ENCODE measurements at places on chromosomes 13 and 19.

DNA sequence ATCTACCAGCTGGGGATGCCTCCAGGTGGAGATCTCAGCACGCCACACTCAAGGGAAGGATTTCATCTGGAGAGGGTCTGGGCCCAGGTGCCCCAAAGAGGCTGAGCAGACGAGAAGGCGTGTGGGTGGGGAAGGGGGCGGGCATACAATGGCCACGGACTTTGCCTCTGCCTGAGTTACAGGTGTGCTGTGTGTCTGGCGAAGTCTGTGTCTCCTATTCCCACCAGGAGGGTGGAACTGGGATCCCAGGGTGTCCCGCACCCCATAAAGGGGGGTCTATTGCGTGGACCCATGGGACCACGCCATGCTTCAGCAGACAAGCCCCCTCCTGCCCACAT, 3.6 kb downstream of the TLE2 start:
- DNase-seq = no peak

DNA sequence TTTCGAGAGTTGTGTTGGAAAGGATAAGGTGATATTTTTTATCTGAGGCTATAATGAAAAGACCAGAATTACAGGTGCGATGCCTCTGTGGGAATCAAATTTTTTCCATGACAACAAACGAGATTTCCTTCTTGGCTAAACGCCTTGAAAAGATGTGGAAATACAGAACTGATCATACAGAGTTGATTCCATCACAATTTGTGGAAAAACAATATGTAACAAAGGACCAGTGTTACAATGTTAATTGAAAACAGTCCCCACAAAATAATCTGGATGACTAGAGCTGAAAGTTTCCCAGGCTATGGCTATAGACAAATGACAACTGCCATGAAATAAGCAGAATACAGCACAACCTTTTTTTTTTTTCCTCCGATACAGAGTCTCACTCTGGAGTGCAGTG, 628.9 kb downstream of the DIAPH3 start:
- DNase-seq = no peak

DNA sequence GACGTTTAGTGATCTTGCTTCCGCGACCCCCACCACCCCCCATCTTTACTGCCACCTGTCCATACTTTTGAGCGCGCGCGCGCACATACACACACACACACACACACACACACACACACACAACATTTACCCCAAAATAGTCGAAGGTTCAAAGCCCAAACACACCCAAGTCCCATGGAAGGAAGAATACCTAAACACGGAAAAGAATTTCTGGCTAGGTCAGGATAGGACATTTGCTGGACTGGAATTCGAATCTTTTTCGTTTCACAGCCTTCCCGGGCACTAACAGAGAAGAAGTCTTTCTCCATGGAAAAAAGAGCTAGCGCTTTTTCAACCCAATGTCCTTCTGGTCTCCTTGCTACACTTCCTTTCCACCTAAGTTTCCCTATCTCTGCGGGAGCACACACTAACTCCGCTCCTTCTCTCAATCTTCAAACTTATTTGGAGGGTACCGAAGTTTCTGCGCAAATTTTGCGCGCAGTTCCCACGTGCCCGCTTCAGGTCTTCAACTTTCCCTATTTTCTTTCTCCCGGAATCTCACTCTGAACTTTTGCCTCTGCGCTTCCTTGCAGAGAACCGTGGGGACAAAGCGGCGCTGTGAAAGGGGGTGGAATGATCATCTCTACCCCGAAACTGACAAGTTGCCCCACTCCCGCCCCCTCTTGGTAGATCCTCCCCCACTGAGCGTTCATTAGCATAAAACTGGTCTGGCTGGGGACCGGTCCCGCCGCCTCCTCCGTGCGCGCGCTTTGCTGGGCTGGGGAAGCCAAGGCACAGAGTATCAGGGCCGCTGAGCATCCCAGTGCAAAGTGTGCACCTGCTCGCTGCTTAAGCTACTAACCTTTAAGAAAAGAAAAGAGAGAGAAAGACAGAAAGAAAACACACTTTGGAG, 2.7 kb downstream of the DACH1 start:
- peak; percentile 84 for DNase-seq

DNA sequence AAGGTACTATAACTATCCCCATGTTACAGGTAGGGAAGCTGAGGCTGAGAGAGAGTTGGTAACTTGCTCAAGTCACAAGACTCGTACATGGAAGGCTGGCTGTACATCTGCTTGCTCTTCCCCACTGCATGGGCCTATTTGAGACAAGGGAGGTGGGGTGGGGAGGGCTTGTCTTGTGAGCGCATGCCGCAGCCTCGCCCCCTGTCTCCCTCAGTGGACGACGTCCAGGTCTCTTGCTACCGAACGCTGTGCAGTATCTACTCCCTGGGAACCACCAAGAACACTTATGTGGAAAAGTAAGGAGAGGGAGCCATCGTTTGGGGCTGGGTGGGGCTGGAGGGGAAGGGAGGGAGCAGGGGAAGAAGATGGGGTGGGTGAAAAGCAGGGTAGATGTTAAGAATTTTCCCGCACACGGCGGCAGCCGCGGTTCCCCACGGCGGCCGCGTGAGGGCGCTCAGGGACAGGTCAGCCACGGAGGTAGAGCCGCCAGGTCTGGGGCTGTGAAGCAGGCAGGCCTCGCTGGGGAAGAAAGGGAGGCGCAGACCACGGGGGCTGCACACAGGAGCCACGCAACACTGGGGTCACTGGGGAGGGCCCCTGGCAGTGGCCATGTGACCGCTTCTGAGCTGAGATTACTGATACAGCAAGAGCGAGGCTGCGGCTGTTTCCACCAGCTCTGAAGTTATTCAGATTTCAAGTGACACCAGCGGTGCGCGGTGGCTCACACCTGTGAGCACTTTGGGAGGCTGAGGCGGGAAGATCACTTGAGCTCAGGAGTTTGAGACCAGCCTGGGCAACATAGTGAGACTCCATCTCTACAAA, 81.5 kb downstream of the RYR1 start:
- peak; percentile 46 for DNase-seq

DNA sequence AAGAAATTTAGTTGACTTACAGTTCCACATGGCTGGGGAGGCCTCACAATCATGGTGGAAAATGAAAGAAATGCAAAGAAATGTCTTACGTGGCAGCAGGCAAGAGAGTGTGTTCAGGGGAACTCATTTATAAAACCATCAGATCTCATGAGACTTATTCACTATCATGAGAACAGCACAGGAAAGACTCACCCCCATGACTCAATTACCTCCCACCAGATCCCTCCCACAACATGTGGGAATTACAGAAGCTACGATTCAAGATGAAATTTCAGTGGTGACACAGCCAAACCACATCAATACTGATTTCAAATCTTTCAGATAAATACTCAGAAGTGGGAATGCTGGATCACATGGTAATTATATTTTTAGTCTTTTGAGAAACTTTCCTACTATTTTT, 1357.9 kb downstream of the SLITRK5 start:
- no peak for DNase-seq

DNA sequence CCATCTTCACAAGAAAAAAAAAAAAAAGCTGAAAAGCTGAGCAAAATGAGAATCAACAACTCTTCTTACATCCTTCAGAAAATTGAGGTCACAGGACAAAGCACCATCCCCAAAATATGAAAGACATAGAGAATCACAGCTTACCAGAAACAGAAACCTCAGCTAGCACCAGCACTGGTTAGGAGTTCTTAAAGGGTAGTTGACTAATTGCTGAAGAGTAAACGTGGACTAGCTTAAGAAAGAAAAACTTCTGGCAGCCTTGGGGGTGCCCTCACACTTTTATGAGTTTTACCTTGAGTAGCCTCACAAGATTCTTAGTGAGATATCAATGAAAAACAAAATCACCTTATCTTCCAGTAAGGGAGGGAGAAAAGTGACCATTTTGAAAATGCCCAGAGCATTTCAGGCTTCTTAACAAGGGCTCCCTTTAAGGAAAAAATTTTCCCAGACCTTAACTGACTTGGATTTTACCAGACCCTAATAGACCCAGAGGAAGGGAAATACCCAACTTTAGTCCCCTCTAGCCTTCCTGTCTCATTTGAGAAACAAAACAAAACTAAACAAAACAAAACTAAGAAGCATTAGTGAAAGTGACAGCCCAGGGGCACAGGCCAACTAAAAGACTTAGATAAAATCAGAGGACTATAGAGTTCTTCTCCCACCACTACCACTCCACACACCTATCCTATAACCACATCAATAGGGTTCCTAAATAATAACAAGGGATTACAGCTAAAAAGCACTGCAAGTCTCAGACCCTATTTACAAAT, 888.6 kb downstream of the DIAPH3 start:
- no peak for DNase-seq

DNA sequence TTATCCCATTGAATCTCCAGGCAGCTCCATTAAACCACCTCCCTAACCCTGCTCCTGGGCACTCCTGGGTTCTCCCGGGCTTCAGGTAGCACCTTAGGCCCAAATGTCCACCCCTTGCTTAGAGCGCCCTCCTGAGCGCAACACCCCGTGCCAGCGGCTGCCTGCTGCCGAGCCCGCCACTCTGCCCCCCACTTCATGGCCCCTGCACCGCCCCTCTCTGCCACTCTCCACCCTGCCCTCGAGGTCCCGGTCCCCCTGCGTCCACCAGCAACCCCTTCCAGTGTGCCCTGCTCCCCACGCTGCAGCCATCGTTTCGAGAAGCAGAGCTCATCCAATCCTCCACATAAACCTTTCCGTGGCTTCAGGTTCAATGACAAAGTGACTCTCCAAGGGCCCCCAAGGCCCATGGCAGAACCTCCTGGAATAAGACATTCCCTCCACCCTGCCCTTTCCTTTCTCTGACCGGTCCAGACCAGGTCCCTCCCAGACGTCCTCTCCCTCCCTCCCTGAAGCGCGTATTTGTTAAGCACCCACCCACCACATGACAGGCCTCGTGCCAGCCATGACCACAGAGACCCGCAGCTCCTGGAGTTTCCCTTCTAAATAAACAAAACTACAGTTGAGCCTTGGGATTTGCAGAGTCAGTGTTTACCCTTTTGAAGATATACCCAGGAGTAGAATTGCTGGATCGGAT, 66.6 kb downstream of the ARHGEF18 start:
- peak; percentile 97 for DNase-seq

DNA sequence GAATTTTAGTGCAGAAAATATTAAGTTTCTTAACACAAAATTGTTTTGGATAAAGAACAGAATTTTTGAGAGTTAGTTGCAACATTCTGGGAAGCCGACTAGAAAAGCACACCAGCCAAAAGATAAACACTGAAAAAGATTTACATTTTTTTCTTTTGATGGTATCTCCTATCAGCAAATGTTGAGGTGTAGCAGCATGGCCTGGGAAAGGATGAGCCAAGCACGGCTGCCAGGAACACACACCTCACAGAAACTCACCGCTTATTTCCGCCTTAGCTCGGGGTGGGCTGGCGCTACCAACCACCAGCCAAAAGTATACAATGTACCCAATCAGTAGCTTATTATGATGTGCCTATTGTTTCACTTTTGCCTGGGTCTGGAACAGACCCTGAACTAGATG, 134.7 kb downstream of the MIPEP start:
- no peak for DNase-seq

- no peak for DNase-seq
Observed at GRCh38 chr13:111131611-111132010, 16.5 kb downstream of the ARHGEF7 start.

DNA sequence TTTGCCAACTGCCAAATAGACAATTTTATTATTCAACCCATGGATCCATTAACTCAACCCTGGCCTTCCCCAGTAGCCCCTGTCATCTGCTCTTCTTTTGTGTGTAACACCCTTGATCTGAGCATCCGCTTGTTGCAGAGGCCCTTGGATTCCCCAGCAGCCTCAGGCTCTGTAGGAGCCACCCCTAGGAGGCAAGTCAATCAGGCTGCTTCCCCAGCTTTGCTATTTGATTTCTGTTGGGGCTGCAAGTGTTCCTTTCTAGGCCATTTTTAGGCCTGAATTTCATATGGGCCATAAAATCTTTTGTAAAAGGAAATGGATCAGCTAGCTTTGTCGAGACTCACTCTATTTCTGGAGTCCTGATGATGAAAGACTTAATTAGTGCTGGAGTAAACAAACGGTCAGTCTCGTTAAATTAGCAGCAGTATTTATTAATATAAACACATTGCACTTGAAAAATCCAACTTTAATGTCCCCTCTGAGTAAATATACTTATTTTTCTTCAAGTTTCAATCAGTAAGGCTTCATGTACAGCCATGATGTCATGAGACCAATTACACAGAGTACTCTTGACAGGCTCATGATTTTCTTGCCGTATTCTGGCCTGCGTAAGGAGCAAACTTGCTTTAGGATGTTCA, 105.3 kb downstream of the RGCC start:
- DNase-seq = peak; percentile 37

GRCh38 chr13:39273953-39274738, 235.9 kb downstream of the NHLRC3 start:
- no peak for DNase-seq

GRCh38 chr19:38430931-38431330, 2.6 kb upstream of the RYR1 start:
- DNase-seq = no peak

- DNase-seq = peak; percentile 21
Observed at GRCh38 chr13:50352720-50353480, 337.7 kb downstream of the KCNRG start.

- DNase-seq = no peak
Observed at GRCh38 chr19:32475141-32476031, 69.8 kb downstream of the DPY19L3 start.

- DNase-seq = no peak
Observed at GRCh38 chr13:22945321-22946226, 235.2 kb upstream of the SGCG start.

DNA sequence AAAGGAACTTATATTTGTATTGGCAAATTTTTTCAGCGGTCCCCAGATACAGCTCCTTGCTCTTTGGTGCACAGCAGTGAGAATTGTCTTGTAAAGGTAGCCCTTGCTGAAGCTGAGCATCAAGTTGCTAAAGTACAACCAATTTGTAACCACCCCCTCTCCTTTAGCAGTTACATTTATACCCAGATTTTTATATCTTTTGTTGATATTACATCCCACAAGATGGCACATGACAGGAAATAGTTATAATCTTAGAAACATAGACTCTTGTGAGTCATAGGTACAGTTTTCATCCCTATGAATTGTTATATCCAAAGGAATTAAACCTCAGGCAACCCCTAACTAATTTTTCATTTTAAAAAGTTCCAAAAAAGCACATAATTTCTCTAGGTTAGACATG, 523.0 kb upstream of the SLITRK1 start:
- no peak for DNase-seq
